Spleen (tissue), 13 donors: ENCODE measurements at places on chromosomes 5 and 9. TPM values are rescaled to one million over a fixed set of nuclear protein-coding genes. Genes with fewer than 3 reads are reported as not detected.

ANKRD34B gene
- 0.06 TPM for polyA plus RNA-seq

ELAVL2 gene
- polyA plus RNA-seq: not detected

RNF183 gene
- 0.08 TPM for polyA plus RNA-seq

ASTN2 gene
- 0.87 TPM for polyA plus RNA-seq

PPP3R2 gene
- polyA plus RNA-seq: not detected

TRMT10B gene
- 6.0 TPM for polyA plus RNA-seq
